Urinary bladder (tissue), 4 donors: ENCODE measurements at places on chromosomes 2 and 18.
A peak's percentile ranks its signal among the peaks of the same experiment; 100 is the strongest.

- no peak for DNase-seq
These were observed 4.7 kb upstream of the KCNJ3 start for GRCh38 chr2:154693741-154694340.

DNA sequence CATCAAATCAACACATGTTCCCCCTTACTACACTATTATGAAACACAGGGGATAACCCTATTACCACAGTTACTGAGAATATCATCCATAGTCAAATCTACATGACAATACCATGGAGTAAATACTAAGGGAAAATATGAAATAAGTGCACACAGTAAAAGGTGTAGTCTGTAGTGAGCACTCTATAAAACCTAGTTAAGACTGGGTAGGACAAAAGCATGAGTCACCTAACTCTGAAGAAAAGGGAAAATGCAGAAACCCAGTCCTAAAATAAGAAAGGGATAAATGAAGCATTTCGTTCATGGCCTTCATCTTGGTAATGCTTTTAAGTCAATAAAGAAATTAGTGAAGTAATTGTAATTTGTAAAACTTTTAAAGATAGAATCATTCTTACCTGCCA lies 65.4 kb upstream of the ACVR2A start:
- DNase-seq = no peak

DNA sequence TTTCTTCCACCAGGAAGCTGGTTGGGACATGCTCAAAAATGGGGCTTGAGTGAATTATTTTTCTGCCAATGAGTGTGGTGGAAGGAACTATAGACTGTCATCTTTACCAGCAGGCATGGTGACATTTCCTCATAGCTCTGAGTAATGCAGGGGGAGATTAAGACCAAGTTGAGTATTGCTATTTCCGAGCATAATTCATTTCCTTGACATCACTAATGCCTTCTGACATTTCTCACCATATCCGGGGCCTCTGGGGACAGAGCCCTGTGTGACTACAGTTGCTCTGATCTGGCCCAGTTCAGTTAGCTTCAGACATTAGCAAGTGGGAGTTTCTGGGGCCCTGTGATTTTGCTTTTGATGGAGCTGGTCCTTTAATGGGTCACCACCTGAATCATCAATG lies 410.4 kb downstream of the MEIS1 start:
- DNase-seq = no peak

- no peak for DNase-seq
These were observed 27.1 kb upstream of the FZD5 start for GRCh38 chr2:207796585-207797350.

- no peak for DNase-seq
These were observed 39.1 kb downstream of the NTSR2 start for GRCh38 chr2:11630855-11631254.

DNA sequence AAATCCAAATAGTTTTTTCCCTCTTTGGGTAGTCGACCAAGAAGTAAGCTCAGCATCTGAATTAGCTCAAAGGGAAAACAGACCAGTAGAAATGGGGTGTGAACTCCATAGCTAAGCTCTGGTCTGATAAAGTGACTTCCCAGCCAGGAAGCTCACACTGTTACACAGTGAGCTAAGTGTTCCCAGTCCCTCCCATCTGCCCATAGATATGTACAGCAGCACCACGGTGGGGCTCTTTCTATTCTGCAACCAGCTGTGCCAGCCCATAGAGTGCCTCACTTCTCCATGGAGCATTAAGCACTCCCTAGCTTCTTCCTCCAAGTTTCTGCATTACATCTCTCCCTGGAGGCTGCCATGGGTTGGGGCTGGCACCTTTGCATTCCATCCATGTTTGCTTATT lies 27.6 kb upstream of the NEMP2 start:
- DNase-seq = no peak

GRCh38 chr2:156322686-156323231 lies 9.8 kb downstream of the NR4A2 start:
- no peak for DNase-seq

DNA sequence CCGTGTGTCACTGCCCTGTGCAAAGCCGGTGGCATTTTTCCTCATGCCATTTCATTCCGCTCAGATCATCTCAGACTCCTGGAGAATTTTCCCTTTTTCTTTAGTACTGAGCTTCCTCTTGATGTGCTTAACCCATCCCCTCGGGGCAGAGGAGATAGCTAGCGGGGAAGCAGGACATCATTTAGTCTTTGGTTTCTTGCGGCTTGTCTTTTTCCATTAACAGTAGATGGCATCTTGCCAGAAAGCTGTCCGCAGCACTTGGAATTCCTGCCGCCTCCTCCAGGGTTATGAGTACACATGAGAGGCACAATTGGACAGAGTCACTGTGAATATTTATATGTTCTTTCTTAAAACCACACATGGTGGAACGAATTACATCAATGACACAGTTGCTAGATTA lies 226.6 kb downstream of the ALPK2 start:
- peak; percentile 47 for DNase-seq

DNA sequence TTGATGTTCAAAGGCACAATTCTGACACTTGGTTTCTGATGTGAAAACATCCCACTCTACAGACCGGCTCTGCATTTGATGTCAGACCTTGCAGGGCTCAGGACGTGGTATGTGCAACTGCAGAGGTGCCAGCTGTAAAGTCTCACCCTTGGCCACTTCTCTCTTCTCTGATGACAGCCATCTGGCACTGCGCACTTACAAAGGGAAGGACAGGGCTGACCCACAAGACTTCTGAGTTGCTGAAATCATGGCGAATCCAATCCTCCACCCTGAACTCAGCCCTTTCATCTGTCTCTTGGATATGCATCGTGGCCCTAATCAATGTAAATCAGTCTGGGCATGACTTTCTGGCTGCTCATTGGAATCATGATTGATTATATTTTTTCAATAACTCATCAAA lies 82.5 kb downstream of the SEPTIN10 start:
- DNase-seq = no peak

DNA sequence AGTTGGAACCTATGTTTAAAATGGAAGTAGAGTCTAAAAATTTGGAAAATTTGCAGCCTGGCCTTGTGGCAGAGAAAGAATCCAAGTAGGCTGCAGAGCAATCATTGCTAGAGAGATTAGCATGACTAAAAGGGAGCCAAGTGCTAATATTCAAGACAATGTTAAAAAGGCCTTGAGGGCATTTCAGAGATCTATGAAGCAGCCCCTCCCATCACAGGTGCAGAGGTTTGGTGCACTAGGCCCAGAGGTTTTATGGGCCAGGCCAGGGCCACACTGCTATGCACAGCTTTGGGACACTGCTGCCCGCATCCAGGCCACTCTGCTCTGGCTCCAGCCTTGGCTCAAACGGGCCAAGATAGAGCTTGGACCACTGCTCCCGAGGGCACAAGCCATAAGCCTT lies 6.7 kb upstream of the IL1A start:
- DNase-seq = no peak

- DNase-seq = peak; percentile 31
These were observed 493 bp downstream of the FN1 start for GRCh38 chr2:215435280-215435869.

- DNase-seq = no peak
These were observed 137.4 kb upstream of the RBMS1 start for GRCh38 chr2:160630801-160631590.

DNA sequence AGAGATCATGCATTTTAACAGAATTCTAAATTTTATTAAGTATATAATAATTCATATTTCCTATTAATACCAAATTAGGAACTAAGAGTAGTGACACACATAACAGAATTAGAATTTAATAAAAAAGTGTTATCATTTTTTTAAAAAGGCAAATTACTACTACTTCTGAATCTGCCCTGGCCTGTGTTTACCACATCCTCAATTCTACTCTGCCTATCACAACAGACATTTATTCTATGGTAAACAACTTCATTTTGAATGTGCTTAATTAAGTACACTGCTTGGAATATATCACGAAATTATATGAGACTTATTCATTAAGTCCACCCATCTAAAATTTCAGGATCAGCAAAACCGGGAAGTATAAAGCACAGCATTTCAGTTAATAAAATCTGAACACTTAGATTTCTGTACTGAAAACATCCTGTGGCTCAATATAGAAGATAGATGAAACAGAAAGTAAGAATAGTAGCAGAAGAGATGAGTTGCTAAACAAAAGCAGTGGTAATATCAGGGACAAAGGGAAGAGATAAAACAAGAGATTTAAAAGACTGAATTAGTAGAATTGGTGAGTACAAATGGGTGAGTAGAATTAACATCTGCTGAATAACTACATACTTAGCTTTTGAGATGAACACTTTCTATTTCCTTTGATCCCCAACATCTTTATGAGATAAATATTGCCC lies 3.7 kb downstream of the SMC6 start:
- DNase-seq = no peak

- no peak for DNase-seq
These were observed at the start of gene CD8A for GRCh38 chr2:86790676-86791572. CD8A (minus strand) TSS chr2:86790913; CDS start chr2:86790825, 88 bp downstream.

DNA sequence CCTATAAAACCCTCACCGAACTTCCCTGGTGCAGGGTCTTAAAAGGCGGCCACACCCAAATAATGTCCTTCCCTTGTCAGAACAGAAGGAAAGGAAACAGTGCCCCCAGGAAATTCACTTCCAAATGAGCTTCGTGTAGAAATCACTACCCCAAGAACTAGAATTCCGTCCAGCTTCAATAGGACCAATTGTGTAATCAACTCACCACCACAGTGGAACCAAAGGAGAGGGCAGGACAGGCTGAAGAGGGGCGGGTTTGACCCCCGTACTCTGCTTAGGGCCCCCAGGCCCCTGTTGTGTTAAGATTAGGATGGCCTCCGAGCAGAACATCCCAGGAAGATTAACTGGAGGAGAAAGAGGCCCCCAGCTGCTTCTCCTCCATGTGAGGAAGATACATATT lies 24.1 kb downstream of the GPR35 start:
- DNase-seq = no peak

DNA sequence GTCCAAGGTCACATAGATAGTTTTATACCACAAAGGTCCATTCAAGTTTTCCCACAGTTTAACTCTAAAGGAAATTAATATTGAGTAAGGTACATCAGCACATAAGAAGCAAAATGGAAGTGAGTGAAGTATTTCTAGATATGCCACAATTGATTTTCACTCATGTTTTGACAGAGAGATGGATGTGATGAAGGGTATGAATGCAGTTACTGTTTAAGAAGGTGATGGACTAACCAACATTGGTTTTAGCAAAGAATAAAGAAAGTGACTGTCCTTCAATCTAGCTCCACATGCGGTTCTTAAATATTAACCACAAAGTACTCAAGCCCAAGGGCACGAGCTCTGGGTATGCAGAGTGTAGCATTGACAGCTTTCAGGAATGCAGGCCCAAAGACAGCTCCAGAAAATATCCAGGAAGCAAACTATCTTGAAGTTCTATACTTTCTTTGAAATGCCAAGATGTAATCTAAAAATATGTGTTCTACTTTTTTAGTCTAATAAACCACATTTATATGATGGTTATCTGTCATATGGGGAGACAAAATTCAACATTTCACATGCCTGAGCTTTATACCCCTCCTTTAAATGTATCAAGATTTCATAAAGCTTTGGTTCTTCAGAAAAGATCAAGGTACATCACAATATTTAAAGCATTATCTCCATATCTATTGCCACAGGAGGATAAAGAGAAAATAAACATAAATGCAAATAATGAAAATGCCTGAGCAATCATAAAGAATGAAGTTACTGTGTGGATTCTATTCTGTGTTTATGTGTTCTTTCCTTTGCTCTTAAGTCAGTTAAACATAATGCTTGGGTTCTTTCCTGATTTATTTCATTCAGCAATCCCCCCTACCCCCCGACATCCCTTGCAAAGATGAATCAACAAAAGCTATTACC lies 6.7 kb upstream of the SCN1A start:
- no peak for DNase-seq

DNA sequence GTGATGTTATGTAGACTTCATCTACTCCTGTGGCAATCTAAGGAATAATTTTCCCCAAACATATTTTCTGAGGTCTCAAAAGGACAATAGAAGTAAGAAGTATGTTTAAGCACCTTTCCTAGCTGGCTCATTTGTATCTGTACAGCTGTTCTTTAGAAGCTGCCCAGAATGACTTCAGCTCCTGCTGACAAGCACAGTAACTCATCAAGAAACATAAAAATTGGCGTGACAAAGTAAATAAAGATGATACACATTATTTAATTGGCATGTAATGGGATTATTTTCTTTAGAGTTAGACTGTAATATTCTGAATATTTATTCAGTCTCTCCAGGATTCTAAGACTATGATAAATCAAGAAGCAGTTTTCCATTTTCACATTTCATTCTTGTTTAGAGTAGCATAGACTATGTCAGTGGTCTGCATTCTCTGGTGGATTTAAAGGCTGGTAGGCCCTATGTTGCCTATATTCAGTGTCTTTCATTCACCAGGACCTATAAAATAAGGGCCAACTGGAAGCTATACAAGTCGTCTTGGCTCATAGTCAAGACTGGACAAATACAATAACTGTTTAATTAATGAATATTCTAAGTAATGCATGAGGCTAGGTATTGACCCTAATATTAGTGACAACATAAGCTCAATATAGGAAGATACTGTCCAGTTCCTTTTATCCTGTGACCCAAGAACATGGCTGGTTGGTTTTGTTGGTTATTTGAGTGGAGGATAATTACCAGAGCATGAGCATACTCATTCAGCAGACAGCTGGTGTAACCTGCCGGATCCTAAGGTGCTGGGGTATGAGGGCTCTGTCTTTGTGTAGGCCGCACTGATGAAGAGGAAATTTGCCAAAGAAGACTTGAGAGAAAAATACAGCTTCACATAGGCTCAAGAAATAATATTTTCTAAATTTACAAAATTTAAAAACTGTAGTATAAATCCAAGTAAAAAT lies 107.0 kb downstream of the PDE1A start:
- DNase-seq = no peak

GRCh38 chr2:159013103-159013502 lies 44.7 kb downstream of the TANC1 start:
- no peak for DNase-seq

GRCh38 chr2:230700447-230700846 lies 12.2 kb upstream of the CAB39 start:
- DNase-seq = no peak

- no peak for DNase-seq
These were observed 29.3 kb downstream of the COX7A2L start for GRCh38 chr2:42331569-42332284.

GRCh38 chr2:124328397-124328796 lies 303.3 kb downstream of the CNTNAP5 start:
- no peak for DNase-seq

- no peak for DNase-seq
These were observed 1118.7 kb downstream of the SUCLG1 start for GRCh38 chr2:83340424-83340823.

DNA sequence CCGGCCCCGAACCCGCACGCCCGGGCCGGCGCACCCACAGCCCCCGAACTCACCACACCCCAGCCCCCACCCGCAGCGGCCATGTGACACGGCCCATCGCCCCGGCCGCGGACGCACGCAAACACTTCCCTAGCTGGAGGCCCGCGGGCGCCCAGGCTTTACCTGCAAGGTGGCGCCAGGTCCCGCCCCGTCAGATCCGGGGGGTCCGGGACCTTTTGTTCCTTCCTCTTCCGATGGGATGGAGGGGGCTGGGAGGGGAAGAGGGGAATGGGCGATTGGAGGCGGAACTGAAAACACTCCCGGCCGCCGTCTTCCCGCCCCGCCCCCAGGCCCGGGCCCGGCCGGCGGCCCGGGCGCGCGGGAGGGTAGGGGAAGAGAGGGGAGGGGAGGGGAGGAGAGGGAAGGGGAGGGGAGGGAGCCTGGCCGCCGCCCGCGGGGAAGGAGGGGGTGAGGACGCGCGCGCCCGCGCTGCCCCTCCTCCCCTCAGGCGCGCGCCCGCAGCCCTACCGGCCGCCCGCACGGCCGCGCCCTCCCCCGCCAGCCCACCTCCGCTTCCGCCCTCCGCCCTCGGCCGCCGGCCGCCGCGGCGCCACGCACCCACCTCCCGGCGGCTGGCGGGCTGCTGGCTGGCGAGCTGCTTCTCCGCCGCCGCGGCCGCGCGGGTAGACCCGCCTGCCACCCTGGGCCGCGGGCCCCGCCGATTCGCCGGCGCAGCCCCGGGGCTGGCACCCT lies at the start of gene SMAD2:
SMAD2 (minus strand) TSS at position 461 of the 732 bp plus-strand sequence. CDS start 33,903 bp downstream, outside the sequence.
- peak; percentile 48 for DNase-seq
